ENCODE measurements at places on chromosomes 1 and 21. TPM values are rescaled to one million over a fixed set of nuclear protein-coding genes. Genes with fewer than 3 reads are reported as not detected.

DNA sequence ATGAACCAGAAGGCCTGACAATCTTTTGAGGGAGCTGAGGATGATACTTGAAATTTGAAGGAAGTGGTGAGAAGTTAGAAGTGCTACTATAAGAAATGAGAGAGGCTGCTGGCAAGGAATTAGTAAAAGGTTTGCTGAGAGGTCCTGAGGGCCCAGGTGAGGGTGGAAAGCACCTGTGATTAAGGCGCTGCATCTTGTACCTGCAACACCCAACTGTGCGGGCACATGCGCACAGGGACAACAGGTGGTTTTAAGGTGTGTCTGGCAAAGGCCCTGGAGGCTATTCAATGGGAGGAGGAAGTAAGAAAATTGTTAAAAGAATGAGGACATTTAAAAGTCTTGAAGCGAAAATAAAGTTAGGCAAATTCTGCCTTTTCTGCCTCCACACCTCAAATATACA, 349.3 kb downstream of the RGS7 start:
- DNase-seq = no peak
- H3K4me1 ChIP-seq = no peaks in the 10 kb centered on the region
- no peaks in the 10 kb centered on the region for H3K27me3 ChIP-seq
- H3K36me3 ChIP-seq = no peaks in the 10 kb centered on the region

Gene RHBDL2
- not detected for total RNA-seq

DNA sequence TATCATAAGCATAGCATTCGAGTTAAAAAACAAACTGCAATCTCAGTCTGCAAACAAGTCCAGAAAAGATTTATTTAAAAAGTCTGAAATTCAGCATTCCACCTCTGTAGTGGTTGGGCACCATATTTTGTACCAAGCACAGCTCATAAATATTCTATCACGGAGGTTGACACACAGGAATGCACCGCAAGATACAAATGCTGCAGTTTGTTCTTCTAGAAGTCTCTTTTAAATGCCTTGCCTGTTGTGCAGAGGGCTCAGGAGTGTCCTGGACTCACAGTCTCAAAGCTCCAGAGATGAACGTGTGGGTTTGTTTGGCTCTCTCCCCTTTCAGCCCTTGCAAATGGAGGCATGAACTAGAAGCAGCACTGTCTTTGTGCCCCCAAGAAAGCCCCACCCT, 212.4 kb upstream of the USP24 start:
- no peaks in the 10 kb centered on the region for H3K27me3 ChIP-seq
- H3K27ac ChIP-seq = no peak overlapping the region
- no peak overlapping the region for H3K4me3 ChIP-seq
- no peaks in the 10 kb centered on the region for H3K36me3 ChIP-seq
- DNase-seq = no peak

- peak; percentile 52 for DNase-seq
- H3K27ac ChIP-seq = peak overlapping the region; percentile 98
- peaks cover 35% of the 10 kb centered on the region for H3K36me3 ChIP-seq
- H3K4me3 ChIP-seq = peak overlapping the region; percentile 77
- H3K27me3 ChIP-seq = no peaks in the 10 kb centered on the region
- H3K4me1 ChIP-seq = peaks cover 4% of the 10 kb centered on the region
These were observed 1.3 kb downstream of the PCNT start for GRCh38 chr21:46325073-46325912.

GRCh38 chr1:29414086-29414485, 177.8 kb downstream of the PTPRU start:
- no peak for DNase-seq
- no peaks in the 10 kb centered on the region for H3K4me1 ChIP-seq
- no peak overlapping the region for H3K27ac ChIP-seq
- no peak overlapping the region for H3K4me3 ChIP-seq
- H3K36me3 ChIP-seq = no peaks in the 10 kb centered on the region

- H3K27me3 ChIP-seq = peaks cover 2% of the 10 kb centered on the region
- no peak for DNase-seq
- no peak overlapping the region for H3K27ac ChIP-seq
- no peak overlapping the region for H3K4me3 ChIP-seq
- no peaks in the 10 kb centered on the region for H3K36me3 ChIP-seq
These were observed 3.9 kb upstream of the MMEL1 start for GRCh38 chr1:2636733-2637132.

GRCh38 chr1:229087906-229088305, 183.0 kb upstream of the RAB4A start:
- H3K27ac ChIP-seq = no peak overlapping the region
- no peak overlapping the region for H3K4me3 ChIP-seq
- no peaks in the 10 kb centered on the region for H3K36me3 ChIP-seq
- H3K4me1 ChIP-seq = no peaks in the 10 kb centered on the region
- no peaks in the 10 kb centered on the region for H3K27me3 ChIP-seq

DNA sequence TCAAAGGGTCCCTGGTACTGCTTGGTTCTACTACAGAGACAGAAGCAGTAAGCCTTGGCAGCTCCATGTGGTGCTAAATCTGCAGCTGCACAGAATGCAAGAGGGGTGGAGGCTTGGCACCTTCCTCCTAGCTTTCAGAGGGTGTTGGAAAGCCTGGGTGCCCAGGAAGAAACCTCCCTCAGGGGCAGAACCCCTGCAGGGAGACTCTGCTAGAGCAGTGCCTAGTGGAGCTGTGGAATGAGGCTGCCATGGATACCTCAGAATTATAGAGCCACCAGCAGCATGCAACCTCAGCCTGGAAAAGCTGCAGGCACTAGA, 76.2 kb upstream of the TLR5 start:
- H3K4me1 ChIP-seq = no peaks in the 10 kb centered on the region
- no peak for DNase-seq
- no peak overlapping the region for H3K4me3 ChIP-seq

- peaks cover 33% of the 10 kb centered on the region for H3K36me3 ChIP-seq
- no peaks in the 10 kb centered on the region for H3K27me3 ChIP-seq
- no peak overlapping the region for H3K4me3 ChIP-seq
- H3K4me1 ChIP-seq = peaks cover 7% of the 10 kb centered on the region
- no peak overlapping the region for H3K27ac ChIP-seq
These were observed 50.7 kb upstream of the TRAPPC10 start for GRCh38 chr21:43961382-43961909.

DNA sequence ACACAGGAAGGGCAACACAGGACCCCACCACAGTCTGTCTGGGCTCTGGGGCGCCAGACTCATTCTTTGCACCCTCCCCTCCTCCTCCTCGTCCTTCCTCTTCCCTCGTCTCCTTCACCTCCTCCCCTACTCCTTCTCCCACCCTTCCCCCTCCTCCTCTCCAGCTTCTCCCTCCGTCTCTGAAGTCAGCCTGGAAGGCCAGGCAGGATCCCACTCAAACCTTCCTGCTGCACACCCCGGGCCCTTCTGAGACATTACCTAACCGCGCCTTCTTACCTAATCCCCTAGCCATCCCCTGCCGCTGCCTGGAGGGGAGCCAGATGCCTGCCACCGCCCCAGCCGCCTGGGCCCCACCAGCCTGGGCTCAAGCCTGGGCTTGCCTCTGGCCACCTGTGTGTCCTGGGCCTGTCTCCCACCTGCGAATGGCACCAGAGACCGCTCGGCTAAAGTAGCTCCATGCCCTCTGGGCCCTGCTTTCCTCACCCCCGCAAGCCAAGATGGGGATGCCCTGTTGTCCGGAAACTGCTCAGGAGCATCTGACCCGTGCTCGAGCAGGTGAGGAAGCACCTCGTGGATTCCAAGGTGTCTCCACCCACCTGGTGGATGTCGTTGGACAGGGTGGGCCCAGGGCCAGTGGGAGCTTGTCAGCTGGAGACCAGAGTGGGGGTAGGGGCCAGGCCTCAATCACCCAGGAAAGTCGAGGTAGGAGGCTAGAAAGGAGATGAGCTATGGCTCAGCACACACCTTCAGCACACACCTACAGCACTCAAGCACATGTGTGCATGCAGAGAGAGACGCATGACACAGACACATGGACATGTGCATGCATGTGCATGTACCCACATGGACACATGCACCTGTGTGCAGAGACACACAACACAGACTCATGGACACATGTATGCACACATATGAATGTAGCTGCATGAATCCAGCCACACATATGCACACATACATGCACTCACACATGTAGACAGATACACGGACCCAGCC, 31.9 kb downstream of the WNT9A start:
- no peak overlapping the region for H3K27ac ChIP-seq
- no peak for DNase-seq
- no peak overlapping the region for H3K4me3 ChIP-seq
- H3K4me1 ChIP-seq = no peaks in the 10 kb centered on the region
- peaks cover under 1% of the 10 kb centered on the region for H3K36me3 ChIP-seq
- no peaks in the 10 kb centered on the region for H3K27me3 ChIP-seq

- no peak for DNase-seq
- H3K36me3 ChIP-seq = no peaks in the 10 kb centered on the region
- no peak overlapping the region for H3K4me3 ChIP-seq
These were observed 18.4 kb upstream of the PLEKHG5 start for GRCh38 chr1:6509919-6510291.

- DNase-seq = peak; percentile 27
- H3K4me1 ChIP-seq = peaks cover 68% of the 10 kb centered on the region
- peak overlapping the region; percentile 38 for H3K27ac ChIP-seq
- H3K27me3 ChIP-seq = no peaks in the 10 kb centered on the region
- no peaks in the 10 kb centered on the region for H3K36me3 ChIP-seq
These were observed 22.7 kb downstream of the SLX9 start for GRCh38 chr21:44962403-44962966.

Gene MR1
- 4.5 TPM for total RNA-seq

DNA sequence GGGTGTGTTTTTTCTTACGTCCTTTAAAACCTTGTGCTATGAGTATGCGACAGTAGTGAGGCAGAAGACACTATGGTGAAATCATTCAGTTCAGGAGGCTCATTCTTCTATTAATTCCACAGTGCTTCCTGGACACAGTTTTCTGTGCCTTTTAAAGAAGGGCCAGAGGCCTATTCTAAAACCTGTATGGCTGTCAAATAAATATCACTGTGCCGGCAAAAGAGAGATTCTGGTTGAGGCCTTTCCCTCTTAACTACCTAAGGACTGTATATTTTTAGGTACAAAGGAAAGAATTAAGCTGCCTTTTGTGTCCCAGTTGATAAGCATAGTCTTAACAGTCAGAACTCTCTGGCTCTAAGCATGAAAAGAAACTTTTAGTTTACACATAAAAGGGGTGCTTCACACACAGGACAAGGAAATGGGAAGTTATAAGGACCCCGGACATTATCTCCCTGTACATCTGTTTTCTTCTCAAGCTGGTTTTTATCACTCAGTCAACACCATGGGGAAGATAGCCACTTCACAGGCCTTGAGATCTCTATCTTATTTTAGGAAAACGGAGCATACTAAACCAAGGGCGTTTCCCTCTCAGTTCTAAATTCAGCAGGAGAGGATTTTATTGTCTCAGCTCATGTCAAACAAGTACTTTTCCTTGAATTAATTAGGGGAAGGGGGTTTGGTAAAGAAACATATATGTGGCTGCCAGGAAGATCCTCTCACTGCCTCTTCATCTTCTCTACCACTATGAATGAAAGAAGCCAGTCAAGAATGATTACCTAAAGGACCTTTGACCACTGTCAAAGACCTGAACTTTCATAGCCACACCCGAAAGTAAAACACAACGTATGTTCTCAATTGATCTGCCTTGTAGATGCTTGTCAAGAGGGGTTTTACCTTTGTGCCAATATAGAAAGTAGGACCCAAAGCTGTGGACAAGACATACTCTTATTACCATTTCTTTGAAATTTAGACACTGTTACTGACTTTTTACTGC, 71.4 kb upstream of the HSPA13 start:
- H3K4me1 ChIP-seq = no peaks in the 10 kb centered on the region
- H3K27me3 ChIP-seq = no peaks in the 10 kb centered on the region
- no peaks in the 10 kb centered on the region for H3K36me3 ChIP-seq
- no peak for DNase-seq

DNA sequence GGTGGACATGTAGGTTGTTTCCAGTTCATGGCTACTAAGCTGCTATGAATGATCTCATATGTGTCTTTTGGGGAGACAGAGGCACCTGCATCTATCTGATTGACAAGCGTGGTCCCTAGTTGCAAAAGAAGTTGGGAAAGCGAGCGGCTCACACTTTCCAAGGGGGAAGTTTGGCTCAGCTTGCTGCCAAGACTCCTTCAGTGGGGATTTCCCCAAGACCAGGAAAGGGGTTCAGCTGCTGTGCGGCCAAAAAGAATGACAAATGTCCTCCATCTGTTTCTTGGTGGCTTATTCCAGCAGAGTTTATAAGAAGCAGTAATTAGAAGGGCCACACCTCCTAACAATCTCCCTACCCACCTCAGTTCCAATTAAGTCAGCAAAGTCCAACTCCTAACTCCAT, 128.5 kb upstream of the GALNT2 start:
- no peak for DNase-seq
- no peak overlapping the region for H3K27ac ChIP-seq
- H3K27me3 ChIP-seq = no peaks in the 10 kb centered on the region
- H3K4me1 ChIP-seq = no peaks in the 10 kb centered on the region
- no peak overlapping the region for H3K4me3 ChIP-seq
- H3K36me3 ChIP-seq = no peaks in the 10 kb centered on the region

GRCh38 chr1:206891412-206891811, 5.8 kb upstream of the IL24 start:
- H3K4me3 ChIP-seq = no peak overlapping the region
- DNase-seq = no peak
- H3K4me1 ChIP-seq = peaks cover 8% of the 10 kb centered on the region

Gene CHIT1
- 1.7 TPM for total RNA-seq

Gene TNFRSF4
- total RNA-seq = 1.8 TPM

DNA sequence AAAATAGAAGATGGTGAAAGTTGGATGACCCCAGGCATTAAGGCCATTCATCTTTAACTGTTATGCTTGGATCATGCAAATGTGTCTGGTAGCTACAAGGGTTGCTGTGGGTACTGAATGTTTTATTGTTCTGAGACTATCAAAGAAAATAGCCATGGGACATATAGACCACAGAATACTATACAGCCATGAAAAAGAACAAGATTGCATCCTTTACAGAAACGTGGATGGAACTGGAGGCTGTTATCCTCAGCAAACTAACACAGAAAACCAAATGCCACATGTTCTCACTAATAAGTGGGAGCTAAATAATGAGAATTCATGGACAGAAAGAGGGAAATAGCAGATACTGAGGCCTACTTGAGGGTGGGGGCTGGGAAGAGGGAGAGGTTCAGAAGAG, 249.0 kb downstream of the LTN1 start:
- no peaks in the 10 kb centered on the region for H3K27me3 ChIP-seq
- H3K27ac ChIP-seq = no peak overlapping the region
- H3K4me3 ChIP-seq = no peak overlapping the region
- no peaks in the 10 kb centered on the region for H3K4me1 ChIP-seq
- H3K36me3 ChIP-seq = no peaks in the 10 kb centered on the region
- DNase-seq = no peak

Data from heart left ventricle (tissue), 16 donors.